OCI-M1 (cell line): ENCODE measurements at places on chromosomes 6 and 20.

DNA sequence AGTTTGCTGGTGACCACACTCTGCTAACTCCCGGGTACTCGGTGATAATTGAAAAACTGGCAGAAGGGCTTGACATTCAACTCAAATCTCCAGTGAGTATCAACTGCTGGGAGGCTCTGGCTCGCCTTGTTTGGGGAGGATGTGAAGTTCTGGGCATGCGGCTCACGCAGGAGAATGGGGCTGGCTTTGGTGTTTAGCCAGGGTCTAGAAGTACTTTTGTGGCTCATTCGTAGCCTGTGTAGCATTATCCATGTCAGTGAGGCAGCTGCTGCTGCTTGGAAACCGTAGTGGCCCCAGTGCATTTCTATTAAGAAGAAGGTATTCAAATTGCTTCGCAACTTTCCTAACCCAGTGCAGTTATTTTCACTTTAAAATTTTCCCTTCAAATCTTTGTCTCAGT is 52.2 kb downstream of the KDM1B start:
- DNase-seq: no peak

DNA sequence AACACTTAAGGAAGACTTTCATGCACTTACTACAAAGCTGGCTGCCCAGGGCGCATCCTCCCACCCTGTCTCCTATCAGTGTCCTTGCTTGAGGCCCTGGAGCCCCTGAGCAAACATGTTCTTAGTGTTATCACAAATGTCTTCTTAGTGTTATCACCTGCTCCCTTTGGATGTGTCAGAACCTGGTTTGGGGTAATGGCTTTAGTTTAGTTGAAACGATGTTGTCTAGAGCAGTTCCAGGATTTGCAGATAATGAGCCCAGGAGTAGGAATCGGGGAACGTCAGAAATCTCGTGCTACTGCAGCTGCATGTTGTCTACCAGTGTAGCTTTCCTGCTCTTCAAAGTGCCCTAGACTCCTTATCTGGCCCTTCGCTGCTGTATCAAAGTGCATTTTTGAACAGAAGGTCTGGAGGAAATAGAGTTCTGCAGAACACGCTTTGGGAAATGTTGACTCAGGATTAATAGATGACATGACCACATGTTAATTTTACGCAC is 69.6 kb downstream of the PHACTR2 start:
- no peak for DNase-seq

DNA sequence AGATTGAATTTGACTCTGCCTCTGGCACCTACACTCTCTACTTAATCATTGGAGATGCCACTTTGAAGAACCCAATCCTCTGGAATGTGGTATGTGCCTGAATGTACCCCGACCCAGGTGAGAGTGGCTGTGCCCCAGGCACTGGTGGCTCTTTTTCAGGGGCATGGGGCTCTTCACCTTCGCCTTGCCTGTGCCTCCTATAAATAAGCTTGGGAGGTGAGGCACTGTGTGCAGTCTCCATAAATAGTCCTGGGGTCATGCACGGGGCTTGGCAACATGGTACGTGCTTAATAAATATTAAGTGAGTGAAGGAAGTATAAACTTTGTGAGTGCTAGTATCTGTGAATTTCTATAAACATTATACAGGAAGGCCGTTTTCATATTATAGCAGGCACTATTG is 33.0 kb downstream of the GHRH start:
- DNase-seq: no peak

- no peak for DNase-seq
Observed at GRCh38 chr6:105988321-105988720, 97.8 kb upstream of the PRDM1 start.

DNA sequence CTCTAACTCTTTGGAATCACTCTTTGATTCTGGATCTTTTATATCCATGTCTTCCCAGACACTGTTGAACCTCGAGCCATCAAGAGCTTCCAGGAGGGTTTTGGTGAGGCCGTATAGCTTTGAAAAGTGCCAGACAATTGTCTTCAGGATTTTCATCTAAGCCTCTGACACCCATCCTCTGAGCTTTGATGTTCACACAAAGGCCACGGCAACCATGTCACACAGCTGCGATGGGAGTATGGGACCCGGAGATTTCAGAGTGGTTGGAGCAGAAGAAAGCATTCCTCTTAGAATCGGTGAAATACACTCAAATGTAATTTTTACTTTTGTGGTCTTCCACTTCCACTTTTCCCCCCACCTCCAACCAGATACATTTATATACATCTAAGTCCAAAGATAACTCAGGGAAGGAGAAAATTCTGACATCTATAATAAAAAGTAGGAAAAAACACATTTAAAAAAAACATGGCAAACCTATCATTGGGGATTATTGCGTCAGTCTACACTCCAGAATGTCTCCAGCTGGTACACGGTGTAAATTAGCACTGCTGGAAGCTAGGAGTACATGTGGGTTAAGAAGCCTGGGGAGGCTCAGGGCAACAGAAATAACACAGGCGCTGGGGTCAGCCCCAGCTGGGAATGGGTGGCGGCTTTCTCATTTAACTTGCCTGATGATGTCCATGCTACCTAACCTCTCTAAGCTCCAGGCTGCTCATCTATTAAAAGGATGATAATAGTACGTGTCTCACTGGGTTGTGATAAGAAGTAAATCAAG is 92.7 kb downstream of the LY86 start:
- DNase-seq: no peak

DNA sequence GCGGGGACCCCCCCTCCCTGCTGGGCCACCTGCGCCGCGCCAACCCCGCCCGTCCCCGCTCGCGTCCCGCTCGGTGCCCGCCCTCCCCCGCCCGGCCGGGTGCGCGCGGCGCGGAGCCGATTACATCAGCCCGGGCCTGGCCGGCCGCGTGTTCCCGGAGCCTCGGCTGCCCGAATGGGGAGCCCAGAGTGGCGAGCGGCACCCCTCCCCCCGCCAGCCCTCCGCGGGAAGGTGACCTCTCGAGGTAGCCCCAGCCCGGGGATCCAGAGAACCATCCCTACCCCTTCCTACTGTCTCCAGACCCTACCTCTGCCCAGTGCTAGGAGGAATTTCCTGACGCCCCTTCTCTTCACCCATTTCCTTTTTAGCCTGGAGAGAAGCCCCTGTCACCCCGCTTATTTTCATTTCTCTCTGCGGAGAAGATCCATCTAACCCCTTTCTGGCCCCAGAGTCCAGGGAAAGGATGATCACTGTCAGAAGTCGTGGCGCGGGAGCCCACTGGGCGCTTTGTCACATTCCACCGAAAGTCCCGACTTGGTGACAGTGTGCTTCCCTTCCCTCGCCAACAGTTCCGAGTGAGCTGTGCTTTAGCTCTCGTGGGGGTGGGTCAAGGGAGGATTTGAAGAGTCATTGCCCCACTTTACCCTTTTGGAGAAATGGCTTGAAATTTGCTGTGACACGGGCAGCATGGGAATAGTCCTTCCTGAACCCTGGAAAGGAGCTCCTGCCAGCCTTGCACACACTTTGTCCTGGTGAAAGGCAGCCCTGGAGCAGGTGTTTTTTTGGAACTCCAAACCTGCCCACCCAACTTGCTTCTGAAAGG is 2.1 kb downstream of the VEGFA start:
- peak; percentile 72 for DNase-seq

DNA sequence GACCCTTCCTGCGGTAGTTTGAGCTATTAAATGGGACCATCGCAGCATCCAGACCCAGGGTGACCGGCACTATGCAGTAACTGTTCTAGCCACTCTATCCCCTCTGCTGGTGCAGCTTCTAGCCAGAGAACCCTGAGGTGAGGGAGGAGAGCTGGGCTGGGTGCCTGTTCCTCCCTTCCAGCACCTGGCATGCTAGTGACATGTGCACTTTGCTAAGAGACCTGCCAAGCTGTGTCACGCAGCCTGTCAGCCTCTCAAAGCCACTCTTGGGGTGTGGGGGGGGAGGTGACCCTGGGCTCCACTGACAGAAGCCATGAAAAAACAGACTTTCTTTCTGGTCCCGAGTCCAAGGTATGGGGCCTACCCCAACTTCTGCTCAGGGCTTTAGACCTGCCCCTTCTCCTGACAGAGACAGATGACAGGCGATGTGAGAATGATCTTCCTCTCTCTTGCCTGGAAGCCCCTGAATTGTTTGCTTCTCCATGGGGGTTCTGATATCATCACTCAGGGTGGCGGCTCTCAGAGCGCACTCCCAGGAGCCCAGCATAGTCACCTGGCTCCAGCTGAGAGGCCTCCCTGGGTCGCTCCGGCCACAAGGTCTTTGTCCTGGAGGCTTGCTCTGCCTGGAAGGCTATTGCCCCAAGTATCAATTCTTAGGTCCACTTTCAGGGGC is 47.2 kb upstream of the MLN start:
- no peak for DNase-seq
